ENCODE measurements at places on chromosomes 2 and 18.

- DNase-seq = no peak
Observed at GRCh38 chr2:94876523-94876863, 5.3 kb downstream of the TEKT4 start.

- DNase-seq = peak; percentile 12
Observed at GRCh38 chr2:88350331-88351248, 101.9 kb downstream of the FOXI3 start.

DNA sequence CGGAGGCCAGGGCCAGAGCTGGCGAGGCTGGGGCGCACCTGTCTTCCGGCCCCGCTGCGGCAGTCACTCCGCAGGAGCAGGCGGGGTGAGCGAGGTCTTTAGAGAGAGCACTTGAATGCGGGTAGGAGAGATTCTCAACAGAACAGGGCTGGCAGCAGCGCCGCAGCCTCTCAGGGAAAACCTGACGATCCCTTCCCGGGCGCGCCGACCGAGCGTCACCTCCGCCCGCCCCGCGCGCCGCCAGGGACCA lies 526 bp downstream of the PRKRA start:
- DNase-seq = no peak

DNA sequence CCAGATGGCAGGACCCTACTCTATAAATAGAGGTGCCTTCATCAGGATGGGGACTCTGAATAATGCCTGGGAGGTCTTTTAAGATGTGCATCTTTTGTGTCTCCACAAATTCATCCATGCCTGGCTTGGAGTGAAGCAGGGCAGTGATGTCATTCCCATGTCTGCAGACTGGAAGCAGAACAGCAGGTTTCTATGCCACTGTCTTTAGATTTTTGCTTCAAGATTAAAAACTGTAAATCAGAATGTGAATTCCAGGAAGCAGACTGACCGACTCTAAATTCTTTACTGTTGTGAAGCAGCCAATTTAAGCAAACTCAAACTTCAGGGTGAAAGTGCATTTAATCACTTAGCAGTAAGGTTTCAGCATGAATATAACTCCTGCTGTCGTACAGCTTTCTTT lies 159.3 kb downstream of the SCG2 start:
- peak; percentile 34 for DNase-seq

DNA sequence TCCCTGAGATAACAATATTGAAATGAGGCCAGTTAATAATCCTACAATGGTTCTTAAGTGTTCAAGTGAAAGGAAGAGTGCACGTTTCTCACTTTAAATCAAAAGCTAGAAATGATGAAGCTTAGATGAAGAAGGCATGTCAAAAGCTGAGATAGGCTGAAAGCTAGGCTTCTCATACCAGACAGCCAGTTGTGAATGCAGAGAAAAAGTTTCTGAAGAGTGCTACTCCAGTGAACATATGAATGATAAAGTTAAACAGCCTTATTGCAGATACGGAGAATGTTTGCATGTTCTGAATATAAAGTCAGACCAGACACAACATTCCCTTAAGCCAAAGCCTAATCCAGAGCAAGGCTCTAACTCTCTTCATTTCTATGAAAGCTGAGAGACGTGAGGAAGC lies 51.4 kb downstream of the EML4 start:
- DNase-seq = no peak

DNA sequence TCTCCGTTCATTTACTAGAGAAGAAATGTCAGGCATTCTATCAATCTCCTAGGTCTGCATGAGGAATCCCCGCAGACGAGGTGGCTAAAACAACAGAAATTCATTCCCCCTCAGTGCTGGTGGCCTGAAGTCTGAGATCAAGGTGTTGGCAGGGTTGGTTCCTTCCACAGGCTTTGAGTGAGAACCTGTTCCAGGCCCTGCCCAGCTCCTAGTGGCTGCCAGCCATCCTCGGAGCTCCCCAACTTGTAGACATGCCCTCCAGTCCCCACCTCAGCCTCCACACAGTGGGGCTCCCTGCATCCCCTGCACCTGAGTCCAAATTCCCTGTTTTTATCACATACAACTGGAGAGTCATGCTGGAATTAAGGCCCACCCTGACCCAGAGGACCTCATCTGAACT lies 145.3 kb upstream of the ALKAL2 start:
- DNase-seq = no peak

DNA sequence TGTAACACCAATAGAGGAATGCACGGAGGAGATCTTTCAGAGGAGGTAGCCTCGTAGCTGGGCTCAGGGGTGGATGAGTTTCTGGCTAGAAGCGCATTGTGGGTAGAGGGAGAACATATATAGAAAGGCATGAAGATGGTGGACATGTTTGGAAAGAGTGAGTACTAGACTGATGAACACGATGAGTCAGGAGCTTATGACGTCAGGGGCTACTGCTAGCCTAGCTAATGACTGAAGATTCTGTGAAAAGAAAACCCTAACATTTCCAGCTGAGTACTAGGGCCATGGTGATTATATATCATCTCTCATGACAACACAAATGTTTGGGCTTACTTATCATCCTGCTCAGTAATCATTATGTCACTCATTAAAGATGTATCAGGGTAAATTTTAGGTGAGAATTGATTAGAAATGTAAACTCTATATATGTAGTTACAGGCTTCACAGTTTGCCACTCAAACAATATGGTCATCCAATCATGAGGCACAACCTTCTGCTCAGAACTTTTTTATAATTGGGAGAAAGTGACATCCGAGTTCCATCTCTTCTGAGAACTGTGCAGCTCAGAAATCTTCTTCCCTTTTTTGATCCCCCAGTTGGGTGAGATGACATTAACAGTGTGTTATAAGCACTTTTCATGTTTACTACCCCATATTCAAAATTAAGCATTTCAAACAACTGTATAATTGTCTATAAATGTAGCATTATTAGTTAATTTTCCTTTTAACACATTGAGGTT lies 22.2 kb upstream of the IL1RN start:
- DNase-seq = peak; percentile 80

DNA sequence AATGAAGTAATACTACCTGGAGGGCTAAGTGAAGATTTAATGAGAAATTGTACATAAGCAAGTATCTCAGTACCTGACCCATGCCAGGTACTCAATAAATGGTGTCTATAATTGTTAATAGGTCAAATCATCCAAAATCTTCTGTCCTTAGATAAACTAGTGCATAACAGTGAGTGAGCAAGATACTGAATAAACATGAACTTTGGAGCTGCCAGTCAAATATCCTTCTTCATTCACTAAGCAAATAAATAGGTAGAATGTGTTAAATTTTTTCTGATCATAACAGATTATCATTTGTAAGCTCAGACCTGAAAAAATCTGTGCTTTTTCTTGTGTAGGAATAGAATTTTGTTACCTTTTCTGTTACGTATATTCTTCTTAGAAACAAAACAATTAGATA lies 39.6 kb downstream of the RAB3GAP1 start:
- no peak for DNase-seq

DNA sequence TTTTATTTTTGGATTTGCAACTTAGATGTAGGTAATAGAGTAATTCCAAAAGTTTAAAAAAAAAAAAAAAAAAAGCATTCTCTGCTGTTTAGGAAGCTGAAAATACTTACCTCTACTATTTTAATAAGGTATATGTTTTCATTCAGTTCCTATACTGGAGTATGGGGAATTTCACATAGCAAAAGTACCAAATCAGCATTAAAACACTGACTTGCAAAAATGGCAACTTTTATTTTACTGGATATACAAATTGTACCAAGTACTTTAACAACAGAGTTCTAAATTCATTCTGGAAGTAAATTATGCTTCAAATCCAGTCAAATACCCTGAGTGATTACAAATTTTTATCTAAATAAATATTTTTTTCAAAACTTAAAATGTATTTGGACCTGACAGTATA lies 76.7 kb downstream of the TCF4 start:
- DNase-seq = no peak

- no peak for DNase-seq
Observed at GRCh38 chr2:32715981-32716380, 88.1 kb downstream of the TTC27 start.

DNA sequence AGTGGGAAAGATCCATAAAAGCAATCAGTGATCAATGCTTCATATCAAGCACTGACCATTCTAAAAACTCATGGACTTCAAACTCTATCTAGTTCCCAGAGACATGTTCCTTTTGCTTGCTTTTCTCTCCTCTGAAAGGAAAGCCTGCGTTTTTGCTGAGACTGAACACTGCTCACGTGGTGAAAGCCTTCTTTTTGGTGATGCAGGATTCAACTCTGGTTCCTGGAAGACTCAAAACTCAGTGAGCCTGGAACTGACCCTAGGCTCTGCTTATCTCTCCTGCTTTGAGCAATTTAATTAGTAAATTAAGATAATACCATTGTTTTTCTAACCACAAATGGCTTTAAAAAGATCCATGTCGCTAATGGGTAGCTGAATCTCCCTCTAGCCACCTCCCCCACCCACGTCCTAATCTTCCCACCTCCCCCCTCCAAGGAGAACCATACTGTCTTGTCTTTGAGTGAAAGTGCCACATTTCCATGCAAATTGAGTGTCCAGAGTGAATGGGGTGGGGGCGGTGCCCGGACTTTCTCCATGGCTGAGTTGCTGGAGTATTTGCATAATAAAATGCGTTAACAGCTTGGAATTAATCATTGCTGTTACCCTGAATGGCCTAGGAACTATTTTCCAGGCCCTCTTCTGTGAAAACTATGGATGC lies 130.5 kb downstream of the BCL11A start:
- no peak for DNase-seq

Data from cardiac fibroblast (primary cell).